ENCODE measurements at places on chromosomes 12 and 14.
A peak's percentile ranks its signal among the peaks of the same experiment; 100 is the strongest.

DNA sequence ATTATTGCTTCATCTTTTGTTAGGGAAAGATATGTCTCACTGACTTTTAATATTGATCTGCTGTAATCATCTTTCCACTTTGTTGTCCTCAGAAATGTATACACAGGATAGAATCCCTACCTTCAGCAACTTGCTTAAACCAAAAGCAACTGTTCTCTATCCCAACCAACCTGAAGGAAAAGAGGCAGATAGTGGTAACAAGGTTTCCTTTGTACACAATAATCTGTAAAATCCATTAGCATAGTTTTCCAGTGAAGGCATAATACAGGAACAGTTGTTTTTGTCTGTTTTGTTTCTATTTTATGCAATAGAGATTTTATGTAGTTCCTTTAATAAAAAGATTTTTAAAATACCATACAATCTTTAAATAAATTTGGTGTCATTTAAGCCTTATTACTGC is 170.5 kb downstream of the PIK3C2G start:
- no peak for DNase-seq

DNA sequence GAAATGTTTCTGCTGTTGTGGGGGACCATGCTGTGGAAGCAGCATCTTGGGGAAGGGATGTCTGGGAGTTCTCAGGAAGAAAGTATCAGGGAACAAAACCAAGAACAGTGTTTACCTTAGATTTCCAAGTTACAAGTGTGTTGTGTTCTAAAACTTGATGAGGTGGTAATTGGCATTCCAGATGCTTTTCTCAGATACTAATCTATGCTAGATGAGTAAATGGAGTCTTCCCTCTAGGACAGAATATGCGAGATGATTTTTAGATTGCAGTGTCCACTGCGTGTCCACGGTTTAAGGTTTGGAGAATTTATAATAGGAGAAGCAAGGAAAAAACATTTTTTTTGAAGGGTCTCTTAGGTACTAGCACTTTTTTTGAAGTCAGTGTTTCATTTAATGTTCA is 436.5 kb downstream of the PCNX1 start:
- no peak for DNase-seq

- no peak for DNase-seq
Observed at GRCh38 chr12:5236022-5236640, 192.5 kb downstream of the KCNA5 start.

DNA sequence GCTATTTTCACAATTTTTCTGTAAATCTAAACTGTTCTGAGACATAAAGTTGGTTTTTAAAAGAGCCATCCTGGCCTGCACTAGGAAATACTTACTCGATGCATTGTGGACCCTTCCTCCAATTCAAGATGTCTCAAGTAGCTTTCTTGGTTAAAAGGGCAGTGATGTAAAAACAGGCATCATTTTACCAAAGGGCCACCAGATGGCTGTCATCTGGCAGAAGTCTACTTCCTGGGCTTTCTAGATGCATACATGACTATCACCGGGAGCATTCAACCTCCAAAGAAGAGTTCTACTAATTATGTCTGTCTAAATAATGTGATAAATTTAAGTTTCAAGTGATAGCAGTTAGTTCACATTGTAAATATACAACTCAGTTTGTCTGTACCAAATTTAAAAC is 96.8 kb upstream of the FRMD6 start:
- DNase-seq, result no peak

DNA sequence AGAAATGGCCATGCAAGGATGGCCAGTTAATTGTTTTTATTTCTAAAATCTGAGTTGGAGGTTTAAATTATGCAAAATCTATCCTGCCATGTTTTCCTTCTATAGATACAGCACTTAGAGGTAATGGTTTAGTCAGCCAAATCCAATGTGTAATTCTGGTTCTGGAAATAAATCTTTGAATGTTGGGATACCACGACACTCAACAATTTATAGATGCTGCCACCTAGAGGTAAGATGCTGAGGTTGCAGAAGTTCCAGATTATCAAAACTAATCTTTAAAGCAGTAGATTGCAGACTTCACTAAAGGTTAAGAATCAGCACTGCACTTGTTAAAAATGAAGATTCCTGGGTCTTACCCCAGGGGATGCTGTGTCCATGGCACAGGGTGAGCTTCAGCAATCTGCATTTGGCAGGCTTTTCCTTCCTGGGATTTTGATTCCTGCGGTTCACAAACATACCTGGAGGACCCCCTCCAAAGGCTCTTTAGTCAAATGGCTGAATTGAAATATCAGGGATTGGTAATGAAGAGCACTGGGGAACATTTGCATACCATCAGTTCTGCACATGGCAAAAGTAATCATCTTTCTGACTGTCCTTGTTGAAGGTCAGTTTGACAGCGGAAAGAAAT is 53.4 kb upstream of the ANO4 start:
- DNase-seq, result no peak

DNA sequence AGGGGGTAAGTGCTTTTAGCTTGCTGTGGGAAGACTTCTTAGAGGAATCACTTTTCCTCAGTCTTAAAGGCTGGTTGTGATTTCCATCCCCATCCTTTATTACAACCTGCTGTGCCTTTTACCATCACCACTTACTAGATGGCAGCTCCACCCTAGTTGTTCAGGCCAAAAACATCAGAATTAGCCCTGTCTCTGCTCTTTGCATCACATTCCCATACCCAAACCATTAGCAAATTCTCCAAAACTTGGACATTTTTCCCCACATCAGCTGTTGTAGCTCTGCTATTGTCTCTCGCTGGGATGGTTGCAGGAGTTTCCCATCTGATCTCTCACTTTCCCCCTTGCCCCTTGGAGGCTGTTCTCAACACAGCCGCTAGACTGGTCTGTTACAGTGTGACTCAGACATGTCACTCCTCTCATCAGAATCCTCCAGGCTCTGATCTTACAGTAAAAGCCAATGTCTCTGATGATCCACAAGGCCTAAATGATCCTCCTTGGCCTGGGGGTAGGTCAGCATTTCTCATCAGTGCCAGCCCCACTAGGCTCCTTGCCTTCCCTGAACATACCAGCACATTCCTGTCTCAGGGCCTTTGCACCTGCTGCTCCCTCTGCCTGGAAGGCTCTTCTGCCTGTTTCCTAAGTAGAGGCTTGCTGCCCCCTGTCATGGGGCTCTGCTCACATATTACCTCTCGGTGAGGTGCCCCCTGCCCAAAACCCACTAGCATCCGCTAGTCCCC is 102.5 kb downstream of the BEGAIN start:
- no peak for DNase-seq

DNA sequence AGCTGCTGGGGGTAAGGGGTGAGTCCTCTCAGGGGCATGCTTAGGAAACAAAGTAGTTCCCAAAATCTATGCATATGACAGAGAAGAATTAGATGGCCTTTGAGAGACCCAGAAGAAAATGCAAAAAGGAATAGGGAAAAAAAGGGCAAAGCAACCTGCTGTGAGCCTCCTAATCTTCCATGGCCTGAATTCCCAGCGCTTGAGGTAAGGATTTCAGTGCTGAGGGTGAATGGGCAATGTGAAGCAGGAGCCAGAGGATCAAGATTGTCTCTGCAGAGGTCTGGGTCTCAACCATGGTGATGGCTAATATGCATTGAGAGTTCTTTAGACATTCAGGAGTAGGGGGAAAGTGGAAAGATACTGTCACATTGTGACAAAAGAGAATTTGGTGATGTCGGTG is 31.5 kb downstream of the GPR65 start:
- no peak for DNase-seq

- DNase-seq, result no peak
Observed at GRCh38 chr14:23521785-23522640, 29.6 kb downstream of the ZFHX2 start.

GRCh38 chr14:88245321-88245720 is 77.7 kb downstream of the KCNK10 start:
- no peak for DNase-seq

DNA sequence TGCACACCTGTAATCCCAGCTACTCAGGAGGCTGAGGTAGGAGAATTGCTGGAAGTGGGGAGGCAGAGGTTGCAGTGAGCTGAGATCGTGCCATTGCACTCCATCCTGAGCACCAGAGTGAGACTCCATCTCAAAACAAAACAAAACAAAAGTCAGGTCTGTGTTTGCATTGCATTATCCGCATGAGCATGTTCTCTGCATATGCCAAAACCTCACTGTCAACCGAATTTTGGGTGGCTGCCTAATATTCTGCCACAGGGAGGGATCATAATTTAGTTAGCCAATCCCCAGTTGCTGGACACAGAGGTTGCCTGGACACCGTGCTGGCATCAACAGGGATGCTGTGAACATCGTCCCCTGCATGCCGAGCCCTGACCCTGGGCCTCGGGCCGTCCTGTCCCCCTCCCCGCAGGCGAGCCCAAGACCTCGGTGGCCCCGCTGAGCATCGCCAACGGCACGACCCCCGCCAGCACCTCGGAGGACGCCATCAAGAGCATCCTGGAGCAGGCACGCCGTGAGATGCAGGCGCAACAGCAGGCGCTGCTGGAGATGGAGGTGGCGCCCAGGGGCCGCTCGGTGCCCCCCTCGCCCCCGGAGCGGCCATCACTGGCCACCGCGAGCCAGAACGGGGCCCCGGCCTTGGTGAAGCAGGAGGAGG is 49.2 kb downstream of the PHETA1 start:
- no peak for DNase-seq

- DNase-seq, result peak; percentile 40
Observed at GRCh38 chr12:53046655-53047220, 3.1 kb upstream of the TNS2 start.

DNA sequence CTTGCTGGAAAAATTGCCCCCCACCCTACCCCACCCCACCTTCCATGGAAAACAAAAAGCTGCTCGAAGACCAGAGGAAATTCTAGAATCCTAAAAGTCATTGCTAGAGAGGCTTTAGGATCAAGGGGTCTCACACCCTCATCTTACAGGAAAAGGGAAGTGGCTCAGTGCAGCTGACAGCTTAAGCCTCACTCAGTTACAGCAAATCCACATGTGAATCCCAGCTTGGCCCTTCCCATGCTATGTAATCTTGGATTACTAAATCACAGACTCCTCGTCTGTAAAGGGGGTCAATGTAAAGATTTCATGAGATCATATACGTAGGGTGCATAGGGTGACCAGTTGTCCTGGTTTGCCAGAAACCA is 25.9 kb downstream of the CMKLR1 start:
- no peak for DNase-seq

DNA sequence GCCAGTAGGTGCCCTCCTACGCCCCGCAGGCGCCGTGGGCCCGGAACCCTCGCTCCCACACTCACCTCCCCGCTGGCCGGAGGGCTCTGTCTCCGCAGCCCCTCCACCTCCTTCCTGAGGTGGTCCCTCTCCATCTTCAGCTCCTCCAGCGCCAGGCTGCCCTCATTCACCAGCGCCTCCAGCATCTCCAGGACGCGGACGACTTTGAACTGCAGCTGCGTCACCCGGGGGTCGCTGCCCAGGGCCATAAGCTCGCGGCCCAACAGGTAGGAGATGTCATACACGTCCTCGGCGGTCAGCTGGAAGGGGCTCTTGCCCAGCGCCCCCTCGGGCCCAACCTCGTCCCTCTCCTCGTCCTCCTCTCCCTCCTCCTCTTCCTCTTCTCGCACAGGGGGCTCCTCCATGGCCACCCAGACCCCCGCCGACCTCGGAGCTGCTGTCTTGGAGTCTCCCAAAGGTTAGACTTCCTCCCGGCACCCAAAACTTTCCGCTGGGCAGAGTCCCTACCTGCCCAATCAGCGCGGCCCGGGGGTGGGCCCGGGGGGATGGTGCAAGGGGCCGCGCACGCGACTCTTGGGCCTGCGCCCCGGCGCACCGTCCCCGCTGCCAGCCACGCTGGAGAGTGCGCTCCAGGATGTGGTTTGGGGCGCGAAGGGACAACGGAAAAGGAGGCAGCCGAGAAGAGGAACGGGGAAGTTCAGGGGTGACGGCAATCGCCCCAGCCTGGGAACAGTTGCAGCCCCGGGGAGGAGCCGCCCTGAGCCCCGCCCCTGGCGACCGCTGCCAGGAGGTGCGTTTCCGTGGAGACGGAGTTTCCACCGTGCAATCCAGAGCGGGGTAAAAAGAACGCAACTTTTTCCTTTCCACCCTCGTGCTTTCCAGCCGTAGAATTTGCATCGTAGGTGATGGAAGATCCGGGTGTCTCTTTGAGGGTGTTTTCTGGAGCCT is at the start of gene RILPL2:
Gene RILPL2, minus strand, starts transcription at position 668 of the 948 bp plus-strand sequence. Its CDS starts 264 bp downstream, at position 404.
- DNase-seq, result peak; percentile 81

DNA sequence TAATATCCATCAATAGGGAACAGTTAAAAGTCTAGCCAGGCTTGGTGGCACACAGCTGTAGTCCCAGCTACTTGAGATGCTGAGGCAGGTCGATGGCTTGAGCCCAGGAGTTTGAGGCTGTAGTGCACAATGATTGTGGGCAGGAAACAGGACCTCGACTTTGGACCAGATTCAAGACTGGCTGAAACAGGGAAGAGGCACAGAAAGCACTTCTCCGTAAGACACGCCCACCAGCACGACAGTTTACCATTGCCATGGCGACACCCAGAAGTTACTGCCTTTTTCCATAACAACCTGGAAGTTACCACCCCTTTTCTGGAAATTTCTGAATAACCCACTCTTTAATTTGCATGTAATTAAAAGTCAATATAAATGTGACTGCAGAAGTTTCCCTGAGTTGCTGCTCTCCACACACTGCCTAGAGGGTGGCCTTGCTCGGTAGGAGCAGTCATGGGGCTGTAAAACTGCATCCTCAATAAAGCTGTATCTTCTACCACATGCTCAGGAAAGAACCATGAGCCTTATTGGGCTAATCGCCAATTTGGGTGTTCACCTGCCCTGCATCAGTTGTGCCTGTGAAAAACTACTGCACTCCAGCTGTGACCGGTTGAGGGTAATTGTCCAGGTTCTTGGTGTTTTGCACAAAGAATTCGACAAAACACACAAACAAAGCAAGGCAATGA is 4.6 kb upstream of the LRRC23 start:
- no peak for DNase-seq

DNA sequence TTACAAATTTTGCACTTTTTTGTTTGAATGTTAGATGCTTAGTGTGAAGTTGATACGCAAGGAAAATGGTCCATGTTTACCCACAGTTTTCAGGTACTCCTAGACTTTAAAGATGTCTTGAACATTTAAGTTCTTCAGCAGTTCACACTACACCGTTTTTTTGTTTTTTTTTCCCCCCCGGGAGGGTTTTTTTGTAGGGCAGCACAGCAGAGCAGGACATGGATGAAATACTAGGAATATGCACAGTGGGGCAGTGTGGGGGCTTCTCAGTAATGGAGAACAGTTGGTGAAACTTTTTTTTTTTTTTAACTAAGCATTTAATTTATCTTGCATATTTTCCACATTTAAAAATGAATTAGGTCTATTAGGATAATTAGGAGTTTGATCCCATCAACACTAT is 4.9 kb downstream of the RAN start:
- no peak for DNase-seq

- DNase-seq, result no peak
Observed at GRCh38 chr14:87017335-87017734, 975.6 kb downstream of the GALC start.

All from stimulated activated CD8-positive, alpha-beta memory T cell treated with anti-CD3 and anti-CD28 coated beads, Interleukin-12 subunit alpha, Interleukin-12 subunit beta, amount 100 ng/mL, for 4 hours (primary cell).